Caco-2 (cell line): ENCODE measurements at places on chromosomes 13 and 19. TPM values are rescaled to one million over a fixed set of nuclear protein-coding genes. Genes with fewer than 3 reads are reported as not detected.

- no peaks in the 10 kb centered on the region for H3K36me3 ChIP-seq
- H3K4me1 ChIP-seq = no peaks in the 10 kb centered on the region
- no peak overlapping the region for H3K4me3 ChIP-seq
- no peak overlapping the region for H3K27ac ChIP-seq
These were observed 10.0 kb downstream of the GTPBP3 start for GRCh38 chr19:17347361-17347760.

ZNF418 gene
- 0.50 and 0.51 TPM in 2 replicates for total RNA-seq

KLF1 gene
- total RNA-seq = not detected in 2 replicates

IL4I1 gene
- 0.61 and 1.1 TPM in 2 replicates for total RNA-seq

TMEM161A gene
- 36.9 and 38.3 TPM in 2 replicates for total RNA-seq

SERP2 gene
- total RNA-seq = not detected in 2 replicates

DNA sequence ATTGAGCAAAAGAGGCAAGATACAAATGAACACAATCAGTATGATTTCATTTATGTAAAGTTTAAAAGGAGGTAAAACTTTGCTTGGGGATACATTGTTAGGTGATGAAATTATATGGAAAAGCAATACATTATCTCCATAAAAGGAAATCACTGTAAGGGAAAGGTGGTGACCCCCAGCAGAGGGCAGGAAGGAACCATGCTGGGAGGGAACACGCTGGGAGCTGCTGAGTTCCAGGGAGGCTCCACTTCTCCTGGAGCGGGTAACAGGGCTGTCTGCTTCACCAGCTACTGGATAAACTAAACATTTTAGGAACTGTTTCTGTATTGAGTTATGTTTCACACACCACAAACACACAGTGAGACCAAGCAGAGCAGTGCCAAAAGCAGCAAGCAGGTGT is 91.2 kb downstream of the KATNAL1 start:
- no peak overlapping the region for H3K4me3 ChIP-seq
- no peaks in the 10 kb centered on the region for H3K4me1 ChIP-seq
- H3K36me3 ChIP-seq = no peaks in the 10 kb centered on the region
- no peaks in the 10 kb centered on the region for H3K27me3 ChIP-seq
- DNase-seq = peak; percentile 30
- no peak overlapping the region for H3K27ac ChIP-seq

DNA sequence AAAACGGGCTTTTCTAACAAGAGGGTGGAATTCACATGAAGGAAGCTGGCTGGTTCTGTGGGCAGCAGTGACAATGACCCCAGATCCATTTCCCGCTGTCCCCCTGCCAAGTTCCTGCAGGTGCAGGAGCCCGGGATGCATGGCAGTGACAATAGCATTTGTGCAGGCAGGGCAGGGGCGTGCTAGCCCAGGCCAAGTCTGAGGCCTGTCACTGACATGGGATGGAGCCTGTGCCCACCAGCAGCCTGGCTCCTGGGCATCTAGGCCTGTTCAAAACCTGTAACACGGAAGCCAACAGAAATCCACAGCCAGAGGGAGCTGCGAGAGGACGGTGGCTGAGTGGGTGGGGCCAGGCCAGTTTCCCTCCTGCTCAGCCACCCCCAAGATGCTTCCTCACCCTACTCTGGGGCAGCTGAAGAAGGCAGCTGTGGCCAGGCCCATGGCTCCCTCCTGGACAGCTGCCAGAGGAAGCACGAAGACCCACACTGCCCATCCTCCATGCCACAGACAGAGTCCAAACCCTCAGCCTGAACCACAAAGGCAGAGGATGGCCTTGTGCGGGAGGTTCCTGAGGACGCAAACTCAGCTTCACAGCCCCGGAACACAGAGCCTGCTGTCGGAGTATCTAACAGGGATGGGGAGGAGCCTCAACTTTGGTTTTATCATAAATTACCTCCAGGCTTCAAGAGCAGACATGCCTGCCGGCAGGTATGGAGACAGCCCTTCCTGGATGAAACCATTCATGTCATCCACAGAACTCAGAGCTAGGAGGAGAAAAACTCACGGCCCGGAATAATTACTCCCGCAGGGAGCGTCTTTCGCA is 74.0 kb downstream of the CEBPG start:
- H3K27me3 ChIP-seq = no peaks in the 10 kb centered on the region
- no peak overlapping the region for H3K4me3 ChIP-seq
- no peaks in the 10 kb centered on the region; the same call in 1 of the 2 replicates for H3K36me3 ChIP-seq
- DNase-seq = no peak

- DNase-seq = no peak
- no peak overlapping the region for H3K27ac ChIP-seq
- no peak overlapping the region for H3K4me3 ChIP-seq
- H3K36me3 ChIP-seq = no peaks in the 10 kb centered on the region
- H3K27me3 ChIP-seq = no peaks in the 10 kb centered on the region
These were observed 87.3 kb downstream of the COL4A2 start for GRCh38 chr13:110394371-110394841.

DNA sequence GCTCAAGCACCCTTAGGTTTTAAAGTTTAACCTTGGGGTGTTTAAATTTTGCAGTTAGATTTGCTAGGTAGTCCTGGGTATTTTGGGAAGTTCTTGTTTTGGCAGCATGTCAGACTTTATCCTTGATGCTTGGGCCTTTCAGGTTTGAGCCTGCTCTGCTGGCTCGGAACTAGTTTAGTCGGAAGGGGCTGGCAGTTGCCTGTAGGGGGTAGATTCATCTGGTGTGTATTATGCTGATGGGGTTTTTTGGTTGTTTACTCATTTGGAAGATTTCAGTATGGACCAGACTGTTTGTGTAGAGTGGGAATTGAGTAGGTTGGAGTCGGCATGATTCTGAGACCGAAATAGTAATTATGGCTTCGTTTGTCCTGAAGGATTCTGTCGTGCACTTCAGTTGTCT is 15.1 kb downstream of the ILF3 start:
- H3K36me3 ChIP-seq = 0 out of 2 replicates have a peak, but pooled peaks cover 3% of the 10 kb centered on the region
- H3K27me3 ChIP-seq = no peaks in the 10 kb centered on the region
- no peak overlapping the region for H3K4me3 ChIP-seq
- H3K27ac ChIP-seq = peak overlapping the region; percentile 40
- DNase-seq = no peak

GRCh38 chr13:46315491-46316075 is 71.5 kb downstream of the RUBCNL start:
- H3K4me1 ChIP-seq = no peaks in the 10 kb centered on the region
- no peak overlapping the region for H3K27ac ChIP-seq
- DNase-seq = no peak
- no peaks in the 10 kb centered on the region for H3K36me3 ChIP-seq

KLK15 gene
- not detected in 2 replicates for total RNA-seq

OLFM2 gene
- 0.30 and 0.34 TPM in 2 replicates for total RNA-seq

DNA sequence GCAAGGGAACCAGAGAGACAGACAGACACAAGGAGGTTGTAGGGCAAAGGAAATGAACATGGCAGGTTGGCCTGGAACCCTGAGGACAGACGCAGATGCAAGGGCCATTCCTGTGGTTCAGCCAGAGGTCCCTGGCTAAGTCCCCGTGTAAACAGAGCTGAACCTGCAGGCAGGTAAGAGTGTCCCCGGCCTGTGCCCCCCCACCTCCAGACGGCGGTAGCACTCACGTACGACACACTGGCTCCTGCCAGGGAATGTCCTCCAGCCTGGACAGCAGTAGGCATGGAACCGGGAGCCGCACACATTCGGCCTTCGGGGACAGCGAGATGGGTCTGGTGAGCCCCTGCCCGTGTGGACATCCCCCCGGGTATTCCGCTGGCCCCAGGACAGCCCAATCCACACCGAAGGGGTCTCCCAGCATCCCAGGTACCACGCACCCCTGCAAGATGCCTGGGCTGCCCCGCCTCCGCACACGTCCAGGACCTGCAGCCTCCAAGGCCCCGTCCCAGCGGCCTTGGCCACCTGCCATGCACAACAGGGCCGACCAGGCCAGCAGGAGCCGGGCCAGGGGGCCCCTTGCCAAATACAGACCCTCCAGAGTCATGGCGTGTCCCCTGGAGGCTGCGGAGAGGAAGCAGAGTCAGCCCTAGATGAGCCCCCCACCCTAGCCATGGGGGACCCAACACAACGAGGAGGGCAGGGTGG is 2.4 kb downstream of the FBN3 start:
- peak overlapping the region; percentile 11 for H3K27ac ChIP-seq
- DNase-seq = no peak
- H3K36me3 ChIP-seq = no peaks in the 10 kb centered on the region
- H3K4me1 ChIP-seq = no peaks in the 10 kb centered on the region
- no peaks in the 10 kb centered on the region for H3K27me3 ChIP-seq

LYPD3 gene
- total RNA-seq = 1.3 and 2.2 TPM in 2 replicates

- peaks cover 41% of the 10 kb centered on the region for H3K4me1 ChIP-seq
- no peaks in the 10 kb centered on the region; the same call in 1 of the 2 replicates for H3K36me3 ChIP-seq
- no peak overlapping the region for H3K4me3 ChIP-seq
- no peaks in the 10 kb centered on the region for H3K27me3 ChIP-seq
- no peak for DNase-seq
- no peak overlapping the region for H3K27ac ChIP-seq
These were observed 115.3 kb downstream of the LRCH1 start for GRCh38 chr13:46668302-46668720.

DNA sequence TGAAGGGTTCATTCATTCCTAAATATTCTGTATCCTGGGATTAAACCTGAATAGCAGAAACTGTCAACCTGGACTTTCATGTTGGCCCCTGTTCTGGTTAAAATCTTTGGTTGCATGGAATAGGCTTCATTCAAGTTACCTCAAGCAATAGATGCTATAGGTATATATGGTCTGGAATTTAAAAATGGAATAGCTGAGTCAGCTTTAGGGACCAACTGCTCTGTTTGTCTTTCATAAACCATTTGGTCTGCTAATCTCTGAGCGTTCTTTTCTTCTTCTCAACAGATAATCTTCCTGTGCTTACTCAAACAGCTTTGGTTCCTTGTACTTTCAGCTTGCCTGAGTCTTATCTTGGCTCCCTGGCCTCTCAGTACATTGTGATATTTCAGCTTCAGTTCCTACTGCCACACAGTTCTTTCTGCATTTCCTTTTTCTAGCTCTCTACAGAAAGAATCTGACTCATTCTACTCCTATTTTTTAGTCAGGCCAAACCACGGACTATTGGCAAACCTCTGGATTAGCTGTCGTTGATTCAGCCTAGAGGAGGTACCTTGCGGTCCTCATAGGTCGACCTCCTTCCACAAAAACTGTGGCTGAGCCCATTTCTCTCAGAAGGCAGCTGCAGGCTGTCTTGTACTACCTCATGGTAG is 35.9 kb upstream of the MAB21L1 start:
- DNase-seq = no peak
- no peak overlapping the region for H3K27ac ChIP-seq
- no peaks in the 10 kb centered on the region for H3K36me3 ChIP-seq
- H3K27me3 ChIP-seq = no peaks in the 10 kb centered on the region

SLC8A2 gene
- total RNA-seq = 1.2 and 1.3 TPM in 2 replicates

GRCh38 chr13:97441368-97441767 is 7.4 kb downstream of the RAP2A start:
- H3K4me3 ChIP-seq = no peak overlapping the region
- H3K4me1 ChIP-seq = peaks cover 5% of the 10 kb centered on the region; the same call in 1 of the 2 replicates

PLK5 gene
- 0.19 TPM in 1 of 2 replicates, not detected in the other for total RNA-seq
